ENCODE measurements at places on chromosomes 5 and 9.

DNA sequence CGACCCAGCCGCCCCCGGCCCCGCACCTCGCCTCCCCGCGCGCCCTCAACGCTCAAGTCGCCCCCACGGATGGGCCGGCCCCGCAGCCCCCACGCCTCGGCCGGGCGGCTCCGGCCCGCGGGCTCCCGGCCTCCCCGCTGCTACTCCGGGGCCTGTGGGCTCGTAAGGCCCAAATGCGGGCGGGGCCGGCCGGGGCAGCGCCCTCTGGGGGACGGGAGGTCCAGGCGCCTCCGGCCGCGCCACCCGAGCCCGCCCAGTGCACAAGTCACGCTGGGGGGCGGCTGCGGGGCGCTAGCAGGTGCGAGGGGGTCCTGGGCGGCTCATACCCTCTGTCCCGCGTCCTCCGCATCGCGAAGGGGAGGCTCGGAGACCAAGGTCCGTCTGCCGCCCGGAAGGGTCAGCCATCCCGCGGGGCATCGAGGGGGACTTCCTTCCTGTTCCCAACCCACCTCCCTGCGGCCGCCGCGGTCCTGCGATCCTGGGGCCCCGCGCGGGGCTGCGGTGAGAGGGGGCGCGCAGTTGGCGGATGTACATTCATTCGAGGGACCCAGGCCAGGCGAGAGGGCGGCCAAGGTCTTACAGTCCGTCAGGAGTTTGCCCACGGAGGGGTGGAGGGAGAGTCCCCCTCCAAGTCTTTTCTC is at the start of gene CIZ1:
Gene CIZ1 (minus strand): TSS at position 167 of the 641 bp plus-strand sequence. CDS start 715 bp downstream, outside the sequence.
- DNase-seq: no peak

DNA sequence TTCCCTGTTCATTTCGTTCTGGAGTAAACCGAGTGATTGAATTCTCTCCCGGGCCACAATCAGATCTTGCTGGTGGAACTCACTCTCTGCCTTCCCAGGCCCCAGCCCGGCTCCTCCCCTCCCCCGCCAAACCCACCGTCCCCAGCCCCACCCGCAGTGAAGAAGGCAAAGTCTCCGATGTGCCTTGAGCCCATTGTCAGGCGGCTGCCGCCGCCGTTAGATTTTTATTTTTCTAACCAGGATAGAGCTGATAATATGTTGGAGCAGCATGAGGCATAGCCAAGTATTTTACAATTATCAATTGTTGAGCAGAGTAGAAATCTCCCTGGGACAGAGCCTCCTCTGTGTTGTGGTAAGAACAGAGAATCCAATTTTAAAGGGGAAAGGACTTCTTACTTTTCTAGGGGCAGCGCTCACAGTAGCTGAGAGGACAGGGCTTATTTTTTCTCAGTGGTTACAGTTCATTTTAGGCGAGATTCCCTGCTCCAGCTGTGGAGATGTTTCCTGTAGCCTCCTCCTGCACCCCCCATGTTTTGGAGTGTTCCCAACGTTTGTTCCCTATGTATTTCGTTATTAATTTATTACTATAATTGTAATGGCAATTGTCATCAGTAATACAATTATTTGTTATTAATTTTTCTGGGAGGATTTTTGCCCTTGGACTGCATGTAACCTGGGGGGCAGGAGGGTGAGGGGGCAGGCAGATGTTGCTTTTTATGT is 1.3 kb downstream of the PSAT1 start:
- no peak for DNase-seq

DNA sequence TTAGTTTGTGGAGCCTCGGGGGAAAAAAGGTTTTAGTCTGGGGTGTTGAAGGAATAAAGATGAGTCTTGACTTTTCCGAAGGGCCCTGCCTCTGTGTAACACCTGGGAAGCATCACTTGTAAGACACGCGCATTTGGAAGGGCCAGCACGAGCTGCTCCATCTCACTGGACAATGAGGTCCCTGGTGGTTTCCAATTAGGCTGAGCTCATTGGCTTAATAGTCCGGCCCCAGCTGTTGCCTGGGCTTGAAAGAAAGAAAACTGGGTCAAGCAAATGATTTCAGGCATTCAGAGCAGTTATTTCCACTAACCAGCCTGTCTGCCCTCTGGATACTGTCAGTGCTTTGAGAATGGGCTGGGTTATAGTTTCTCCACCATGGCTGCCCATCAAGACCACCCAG is 64.5 kb downstream of the NSUN2 start:
- DNase-seq: no peak

- no peak for DNase-seq
Observed at GRCh38 chr5:185095-186070, 5.9 kb upstream of the LRRC14B start.

- DNase-seq: no peak
Observed at GRCh38 chr5:118314931-118315330, 673.4 kb downstream of the DTWD2 start.

DNA sequence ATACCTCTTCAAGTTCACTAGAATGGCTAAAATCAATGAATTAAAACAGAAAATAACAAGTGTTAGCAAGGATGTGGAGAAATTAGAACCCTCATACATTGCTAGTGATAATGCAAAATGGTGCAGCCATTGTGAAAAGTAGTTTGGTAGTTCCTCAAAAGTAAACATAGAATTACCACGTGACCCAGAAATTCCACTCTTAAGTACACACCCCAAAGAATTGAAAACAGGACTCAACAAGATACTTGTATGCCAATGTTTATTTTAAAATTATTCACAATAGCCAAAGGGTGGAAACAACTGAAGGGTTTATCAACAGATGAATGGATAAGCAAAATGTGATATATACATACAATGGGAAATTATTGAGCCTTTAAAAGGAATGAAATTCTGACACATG is 70.3 kb downstream of the BARX1 start:
- DNase-seq: no peak

GRCh38 chr5:94744906-94745305 is 126.4 kb downstream of the SLF1 start:
- no peak for DNase-seq

DNA sequence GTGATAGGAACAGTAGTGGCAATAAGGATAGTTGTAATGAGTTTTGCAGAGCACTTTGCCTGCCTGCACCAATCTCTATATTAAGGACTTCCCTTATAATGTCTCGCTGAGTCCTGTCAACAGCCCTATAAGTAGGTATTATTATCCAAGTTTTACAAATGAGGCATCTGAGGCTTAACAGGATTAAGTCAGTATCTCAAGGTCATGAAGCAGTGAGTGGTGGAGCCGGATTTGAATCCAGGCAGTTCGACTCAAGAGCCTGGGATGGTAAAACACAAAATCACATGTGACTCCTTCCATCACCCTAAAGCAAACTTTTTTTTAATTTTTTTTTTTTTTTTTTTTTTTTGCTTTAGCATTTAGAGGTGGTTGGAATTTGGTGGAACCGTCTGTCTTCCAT is 59.0 kb upstream of the RARS1 start:
- no peak for DNase-seq

DNA sequence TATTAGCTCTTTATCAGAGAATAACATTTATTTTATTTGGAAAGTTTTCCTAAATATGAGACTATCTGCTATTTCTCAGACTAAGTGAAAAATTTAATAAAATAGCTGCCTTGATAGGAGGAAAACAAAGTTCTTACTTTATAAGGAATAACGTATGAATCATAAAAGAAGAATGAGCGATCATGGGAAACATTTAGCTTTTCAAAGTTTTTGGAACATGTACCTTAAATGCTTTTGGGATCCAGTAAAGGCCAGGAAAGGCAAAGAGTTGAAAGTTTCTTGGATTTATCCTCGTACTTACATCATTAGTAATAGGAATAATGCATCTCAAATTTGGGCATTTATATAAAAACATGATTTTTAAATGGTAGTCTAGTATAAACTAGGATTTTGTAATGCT is 19.4 kb downstream of the OGN start:
- DNase-seq: no peak

- no peak for DNase-seq
Observed at GRCh38 chr5:108730617-108731340, 16.9 kb upstream of the FER start.

DNA sequence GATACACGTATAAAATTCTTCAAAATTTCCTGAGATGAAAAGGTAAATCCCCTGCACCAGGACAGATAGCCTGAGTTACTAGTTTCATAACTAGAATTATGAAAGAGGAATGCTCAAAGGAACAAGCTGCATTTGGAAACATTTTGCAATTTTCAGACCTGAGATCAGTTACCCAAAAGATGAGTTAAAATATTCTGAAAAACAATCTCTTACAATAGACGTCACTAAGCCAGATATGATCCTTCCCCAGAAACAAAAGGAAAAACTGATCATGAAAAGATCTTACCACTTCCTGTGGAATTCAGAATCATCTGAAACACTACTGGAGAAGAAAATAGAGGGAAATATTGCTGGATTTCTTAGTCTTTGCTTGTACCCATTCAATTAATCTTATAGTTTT is 204.7 kb downstream of the ARRDC3 start:
- no peak for DNase-seq

GRCh38 chr5:136037001-136037705 is 8.4 kb downstream of the TGFBI start:
- no peak for DNase-seq

- no peak for DNase-seq
Observed at GRCh38 chr9:77212801-77213200, 35.5 kb downstream of the VPS13A start.

DNA sequence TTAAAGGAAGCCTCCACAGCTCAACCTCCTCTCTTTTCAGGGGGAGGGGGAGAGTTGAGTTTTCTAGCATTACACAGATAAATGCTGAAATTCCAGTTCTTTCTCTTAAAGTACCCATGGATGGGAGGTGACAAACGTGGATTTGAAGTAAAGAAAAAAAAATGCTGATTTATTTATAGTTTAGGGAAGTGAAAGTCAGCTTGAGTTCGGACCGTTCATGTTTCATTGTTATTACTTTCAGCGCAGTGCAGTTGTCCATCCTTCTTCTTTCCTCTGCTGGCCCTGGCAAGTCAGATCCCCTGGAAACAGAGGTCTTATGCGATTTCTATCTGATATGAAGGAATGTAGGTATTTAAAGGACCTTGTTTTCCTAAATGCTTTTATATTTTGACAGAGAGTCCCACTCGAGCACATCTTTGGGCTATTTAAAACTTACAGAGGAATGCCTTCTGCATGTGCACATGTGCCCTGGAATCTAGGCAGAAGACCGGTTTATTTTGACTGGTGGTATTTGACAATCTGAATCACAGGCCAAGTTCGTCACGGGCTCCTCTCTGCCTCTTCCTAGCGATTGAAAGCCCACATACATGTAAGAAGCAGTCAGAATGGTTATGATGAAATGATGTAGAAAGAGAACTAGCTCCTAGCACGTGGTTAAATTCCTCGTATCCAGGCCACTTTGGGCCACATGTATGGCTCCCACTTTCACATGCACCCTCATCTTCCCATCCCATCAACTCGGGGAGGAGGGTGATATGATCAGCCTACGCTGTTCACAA is 385.2 kb upstream of the KLF4 start:
- DNase-seq: no peak

DNA sequence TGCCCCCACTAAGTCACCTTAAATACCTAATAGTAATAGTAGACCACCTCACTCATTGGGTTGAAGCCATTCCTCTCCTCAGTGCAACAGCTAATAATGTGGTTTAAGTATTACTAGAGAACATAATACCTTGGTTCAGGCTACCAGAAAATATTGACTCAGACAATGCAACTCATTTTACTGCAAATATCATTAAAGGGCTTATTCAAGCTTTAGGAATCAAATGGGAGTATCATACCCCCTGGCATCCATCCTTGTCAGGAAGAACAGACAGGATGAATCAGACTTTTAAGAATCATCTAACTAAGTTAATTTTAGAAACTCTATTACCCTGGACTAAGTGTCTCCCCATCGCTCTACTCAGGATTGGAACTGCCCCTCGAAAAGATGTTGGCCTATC is 6.8 kb upstream of the RNF180 start:
- no peak for DNase-seq

DNA sequence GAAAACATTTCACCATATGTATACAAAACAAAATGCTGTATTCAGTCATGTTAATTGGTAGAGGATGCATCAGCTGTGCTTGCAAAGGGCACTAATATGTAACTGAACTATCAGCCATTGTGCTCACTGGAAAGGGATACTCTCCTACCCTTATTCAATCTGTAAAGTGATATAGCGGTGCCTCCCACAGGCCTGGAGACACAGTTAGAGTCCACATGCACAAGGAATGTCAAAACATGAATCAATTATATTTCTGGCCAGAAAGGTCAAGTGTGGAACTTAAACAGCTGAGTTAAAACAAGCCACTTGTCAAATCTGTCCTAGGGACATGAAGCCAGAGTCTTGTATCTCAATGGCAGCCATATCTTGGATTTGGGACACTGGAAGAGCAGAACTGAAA is 71.2 kb upstream of the IZUMO3 start:
- DNase-seq: no peak

- DNase-seq: no peak
Observed at GRCh38 chr9:123679330-123679987, 250.5 kb downstream of the DENND1A start.

- no peak for DNase-seq
Observed at GRCh38 chr5:176792655-176793342, 17.6 kb upstream of the UNC5A start.

- DNase-seq: no peak
Observed at GRCh38 chr5:27217155-27217956, 179.0 kb upstream of the CDH9 start.

DNA sequence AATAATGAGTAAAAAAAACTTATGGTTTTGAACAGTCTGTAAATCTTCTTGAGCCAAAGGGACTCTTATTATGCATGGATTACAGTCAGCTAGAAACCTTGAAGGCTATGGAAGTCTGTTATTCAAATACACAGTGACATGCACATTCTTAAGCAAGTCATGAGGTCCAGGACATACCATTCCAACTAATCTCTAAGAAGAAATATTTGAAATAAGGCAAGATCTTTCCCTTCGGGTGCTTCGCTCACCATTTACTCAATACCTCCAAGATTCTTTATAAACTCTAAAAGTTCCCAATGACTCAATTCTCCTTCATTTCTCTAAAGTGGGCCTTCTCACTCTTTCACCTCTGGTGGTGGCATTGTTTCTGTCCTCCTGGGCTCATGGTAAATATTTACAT is 811.0 kb downstream of the NR2F1-AS1 start:
- DNase-seq: no peak

- no peak for DNase-seq
Observed at GRCh38 chr5:153752890-153753289, 262.4 kb downstream of the GRIA1 start.

DNA sequence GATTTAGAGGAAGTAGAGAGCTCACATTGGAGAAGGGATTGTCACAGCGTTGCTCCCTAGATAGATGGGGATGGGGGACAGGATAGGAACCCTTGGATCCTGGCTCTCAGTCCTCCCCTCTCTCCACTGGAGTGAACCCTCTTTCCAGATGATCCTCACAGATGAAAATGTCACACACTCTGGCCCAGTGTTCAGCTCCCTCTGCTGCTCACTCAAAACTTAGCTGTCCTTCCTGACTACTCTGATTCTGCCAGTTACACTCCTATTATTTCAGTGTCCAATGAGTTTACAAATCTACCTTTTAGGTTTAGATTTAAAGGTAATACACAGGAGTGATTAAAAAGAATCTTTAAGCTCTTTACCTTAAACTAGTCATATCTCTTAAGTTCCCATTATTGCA is 5.8 kb upstream of the SPINK7 start:
- DNase-seq: no peak

GRCh38 chr9:127676638-127677037 is 30.1 kb upstream of the CFAP157 start:
- no peak for DNase-seq
